ENCODE measurements at places on chromosomes 7 and 10.

DNA sequence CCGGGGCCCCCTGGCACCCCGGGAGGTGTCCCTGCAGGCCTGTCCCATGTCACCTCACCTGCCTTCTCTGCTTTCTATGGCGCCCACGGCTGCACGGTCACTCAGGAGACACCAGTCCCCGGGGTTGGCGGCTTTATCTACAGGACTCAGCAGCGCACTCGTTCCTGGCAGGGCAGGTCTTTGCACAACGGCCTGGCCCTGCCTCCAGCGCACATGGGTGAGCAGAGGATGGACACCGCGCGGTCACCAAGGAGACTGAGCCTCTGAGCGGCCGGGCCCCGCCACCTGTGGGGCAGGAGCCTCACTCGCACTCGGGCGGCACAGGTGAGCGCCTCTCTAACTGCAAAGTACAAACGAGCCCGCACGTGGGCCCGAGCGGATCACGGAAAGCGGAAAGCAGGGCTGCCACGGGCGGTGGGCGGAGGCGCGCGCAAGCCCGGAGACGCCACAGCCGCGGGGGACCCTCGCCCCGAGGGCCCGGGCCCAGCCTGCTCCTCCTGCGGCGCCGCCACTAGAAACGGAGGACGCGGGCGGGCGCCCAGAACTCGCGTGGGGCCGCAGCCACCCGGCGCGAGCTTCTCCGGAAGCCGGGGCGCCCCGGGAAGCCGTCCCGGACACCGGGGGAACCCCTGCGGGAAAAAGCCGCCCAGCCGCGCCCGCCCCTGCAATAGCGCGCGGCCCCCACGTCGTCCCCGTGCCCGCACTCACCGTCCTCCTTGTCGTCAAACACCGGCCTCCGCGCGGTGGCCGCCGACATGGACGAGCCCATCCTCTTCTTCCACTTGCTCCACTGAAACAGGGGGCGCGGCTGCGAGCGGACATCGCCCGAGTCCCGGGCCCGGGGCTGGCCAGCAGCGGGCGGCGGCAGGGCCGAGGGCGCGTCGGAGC lies 642 bp downstream of the STK32C start:
- peak; percentile 25 for DNase-seq

DNA sequence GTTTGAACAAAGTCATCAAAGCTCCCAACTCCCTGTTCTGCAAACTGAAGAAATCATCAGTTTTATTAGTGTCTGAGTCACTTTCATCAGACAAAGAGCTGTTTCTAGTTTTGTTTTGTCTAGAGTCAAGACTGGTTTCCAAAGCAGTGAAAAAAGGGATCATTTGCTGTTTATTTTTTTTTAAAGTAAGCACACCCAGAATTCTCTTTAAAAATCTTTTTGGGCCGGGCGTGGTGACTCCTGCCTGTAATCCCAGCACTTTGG lies 972.0 kb upstream of the CELF2 start:
- no peak for DNase-seq

- no peak for DNase-seq
These were observed 10.3 kb upstream of the VIM start for GRCh38 chr10:17217631-17218232.

GRCh38 chr10:114714281-114714741 lies 56.2 kb upstream of the ABLIM1 start:
- DNase-seq: peak; percentile 51
